Bronchial epithelial cell (primary cell): ENCODE measurements at places on chromosomes 5 and 9.

DNA sequence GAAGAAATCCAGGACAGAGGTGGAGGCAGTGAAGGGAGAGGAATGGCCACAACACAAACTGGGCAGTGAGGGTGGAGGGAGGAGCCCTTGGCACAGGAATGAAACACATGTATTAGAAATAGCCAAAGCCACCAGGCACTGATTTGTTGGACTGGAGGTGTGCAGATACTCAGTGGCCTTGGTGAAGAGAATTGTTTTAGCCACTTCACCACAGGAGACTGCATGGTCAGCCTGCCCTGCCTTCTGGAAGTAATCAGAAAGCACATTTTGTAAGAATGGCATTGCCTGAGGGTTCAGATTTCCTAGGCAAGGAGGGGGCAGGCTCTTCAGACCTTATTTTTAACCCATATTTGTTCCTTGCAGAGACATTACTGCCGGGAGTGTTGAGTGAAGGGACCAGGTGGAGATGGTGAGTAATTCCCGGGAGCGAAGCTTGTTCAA, 2.2 kb downstream of the SGCD start:
- DNase-seq, result no peak

DNA sequence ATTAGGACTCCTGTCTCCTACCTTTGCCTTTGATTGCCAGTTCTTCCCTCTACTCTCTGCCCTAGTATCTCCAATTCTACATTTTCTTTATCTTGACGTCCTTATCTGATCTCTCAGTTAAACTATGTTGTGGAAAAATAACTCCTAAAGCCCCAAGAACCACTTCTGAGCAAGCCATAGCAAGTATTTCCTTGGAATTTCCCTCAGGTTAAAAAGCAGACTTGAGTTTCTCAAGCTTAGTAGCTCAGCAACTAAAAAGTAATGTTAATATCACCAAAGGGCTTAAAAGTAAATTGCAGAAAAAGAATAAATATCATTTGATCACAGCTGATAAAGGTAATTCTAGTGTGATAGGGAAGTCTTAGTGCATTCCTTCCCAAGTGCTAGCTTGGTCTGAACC, 13.2 kb upstream of the HSPB3 start:
- peak; percentile 52 for DNase-seq

DNA sequence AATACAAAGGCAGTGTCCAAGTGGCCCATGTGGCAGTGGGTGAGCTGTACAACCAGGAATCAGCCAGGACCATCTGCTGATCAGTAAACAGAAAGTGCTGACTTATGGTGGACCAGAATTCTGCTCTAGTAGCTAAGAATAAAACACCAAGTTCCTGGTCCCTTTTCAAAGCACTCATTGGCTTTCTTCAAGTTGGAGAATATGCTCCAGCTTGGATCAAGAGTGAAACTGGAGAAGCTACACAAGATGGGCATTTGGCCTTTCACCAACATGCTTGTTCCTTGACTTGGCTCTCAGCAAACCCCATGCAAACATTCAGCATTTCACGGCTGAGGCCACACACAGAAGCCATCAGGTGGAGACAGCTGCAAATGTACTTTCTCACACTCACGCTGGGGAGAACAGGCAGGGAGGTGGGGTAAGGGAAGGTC, 32.1 kb downstream of the MARCHF3 start:
- DNase-seq, result no peak

- no peak for DNase-seq
Measured at GRCh38 chr5:121550989-121551388, 300.7 kb upstream of the FTMT start.

DNA sequence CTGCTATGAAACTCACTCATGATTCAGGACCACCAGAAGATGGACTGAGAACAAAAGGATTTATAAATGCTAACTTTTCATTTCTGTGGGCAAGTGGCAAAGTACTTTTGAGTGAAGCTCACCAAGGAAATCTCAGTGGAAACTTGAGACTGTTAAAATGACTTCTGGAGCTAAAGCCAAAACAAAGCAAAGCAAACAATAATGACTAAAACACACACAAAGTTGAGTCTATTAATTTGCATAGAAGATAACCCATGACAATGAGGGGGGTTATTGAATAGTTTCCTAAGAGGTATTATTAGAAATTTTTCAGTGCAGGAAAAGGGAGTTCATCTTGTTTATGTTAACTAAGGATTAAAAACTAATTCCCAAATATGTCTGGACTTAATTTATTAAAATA, 612.8 kb upstream of the FAM174A start:
- no peak for DNase-seq

- DNase-seq, result no peak
Measured at GRCh38 chr9:3650994-3651622, 125.3 kb upstream of the RFX3 start.
